ENCODE measurements at places on chromosomes 5 and 9.

- no peak for DNase-seq
These were observed 58.1 kb downstream of the TSSK1B start for GRCh38 chr5:113376640-113377039.

GRCh38 chr9:32584784-32585183, 11.8 kb upstream of the NDUFB6 start:
- DNase-seq, result no peak

- DNase-seq, result no peak
These were observed 518 bp downstream of the ZDHHC12 start for GRCh38 chr9:128723352-128723865.

- DNase-seq, result no peak
These were observed 48.8 kb upstream of the FBN2 start for GRCh38 chr5:128586848-128587247.

- no peak for DNase-seq
These were observed 79.4 kb upstream of the ADRB2 start for GRCh38 chr5:148746826-148747535.

- no peak for DNase-seq
These were observed 249.2 kb downstream of the NR2F1-AS1 start for GRCh38 chr5:93331863-93332262.

GRCh38 chr9:108865037-108865436, 3.0 kb downstream of the ACTL7A start:
- no peak for DNase-seq

- no peak for DNase-seq
These were observed 72.3 kb downstream of the ARSB start for GRCh38 chr5:78912811-78913210.

GRCh38 chr9:99362321-99362720, 140.2 kb downstream of the SEC61B start:
- no peak for DNase-seq

DNA sequence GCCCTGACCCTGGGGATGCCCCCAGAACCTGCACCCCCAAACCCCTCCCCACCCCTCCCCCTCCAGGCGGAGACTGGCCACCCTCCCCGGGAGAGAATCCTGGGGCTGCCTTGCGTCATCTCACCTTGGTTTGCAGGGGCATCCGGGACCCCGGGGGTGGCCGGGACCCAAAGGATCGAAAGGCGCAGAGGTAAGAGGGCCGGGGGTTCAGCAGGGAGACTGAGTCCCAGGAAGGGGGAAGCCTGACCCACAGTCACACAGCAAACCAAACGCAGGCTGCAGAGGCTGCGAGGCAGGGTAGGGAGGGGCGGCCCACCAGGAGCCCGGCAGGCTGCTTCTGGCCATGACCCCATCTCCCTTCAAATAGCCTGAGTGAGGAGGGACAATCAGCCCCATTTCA, 33.8 kb upstream of the ORM1 start:
- no peak for DNase-seq

DNA sequence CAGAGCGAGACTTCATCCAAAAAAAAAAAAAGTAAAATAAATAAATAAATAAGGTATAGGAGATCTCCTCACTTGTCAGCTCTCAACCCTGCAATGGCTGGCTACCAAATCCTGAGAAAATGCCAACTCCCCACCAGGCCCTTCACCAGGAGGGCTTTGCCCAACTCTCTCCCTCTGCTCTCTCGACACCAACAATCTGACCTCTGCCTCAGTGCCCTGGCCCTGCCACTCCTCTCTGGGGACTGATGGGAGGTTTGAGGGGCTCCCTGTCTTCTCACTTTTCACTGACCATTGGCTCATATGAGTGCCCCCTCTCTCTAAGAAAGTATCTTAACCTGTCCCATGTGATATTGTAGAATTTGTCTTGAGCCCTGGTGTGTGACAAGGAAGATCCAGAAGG, 52.6 kb upstream of the SH3PXD2B start:
- no peak for DNase-seq

- DNase-seq, result no peak
These were observed 476.6 kb upstream of the WWC1 start for GRCh38 chr5:167814828-167815227.

GRCh38 chr9:120366644-120367019, 213.3 kb downstream of the CDK5RAP2 start:
- DNase-seq, result no peak

All from activated naive CD4-positive, alpha-beta T cell (primary cell).